H7 (cell line): ENCODE measurements at places on chromosomes 1 and 21. TPM values are rescaled to one million over a fixed set of nuclear protein-coding genes. Genes with fewer than 3 reads are reported as not detected.

The FCRL6 gene
- total RNA-seq, result not detected in 2 replicates

The GNG4 gene
- 31.6 and 39.0 TPM in 2 replicates for total RNA-seq

The ADCY10 gene
- total RNA-seq, result 0.24 and 0.67 TPM in 2 replicates

The SLAMF8 gene
- not detected in 2 replicates for total RNA-seq

The FAM110D gene
- total RNA-seq, result 1.00 and 2.7 TPM in 2 replicates

The BGLAP gene
- 1.4 and 2.7 TPM in 2 replicates for total RNA-seq

The SYCP1 gene
- total RNA-seq, result not detected in 2 replicates

The TTC13 gene
- 7.3 and 10.5 TPM in 2 replicates for total RNA-seq

The RBM11 gene
- total RNA-seq, result 2.2 and 3.3 TPM in 2 replicates

The CLCA4 gene
- not detected in 2 replicates for total RNA-seq

The KIF14 gene
- 16.3 and 26.9 TPM in 2 replicates for total RNA-seq

DNA sequence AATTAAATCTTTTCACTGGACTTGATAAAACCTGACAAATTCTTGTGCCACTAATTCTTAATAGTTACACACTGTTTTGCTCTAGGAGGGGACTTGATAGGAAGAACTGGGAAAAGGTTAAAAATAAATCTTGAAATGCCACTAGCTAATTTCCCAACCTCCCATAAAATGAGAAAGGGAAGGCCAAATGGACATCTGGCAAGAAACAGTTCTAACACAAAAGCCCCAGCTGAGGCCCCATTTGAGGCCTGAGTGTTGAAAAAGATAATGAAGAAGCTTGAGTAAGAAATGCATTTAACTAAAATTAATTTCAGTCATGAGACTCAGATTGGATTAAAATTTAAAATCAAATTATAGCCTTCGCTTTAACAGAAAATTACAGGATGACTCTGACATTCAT is 11.2 kb upstream of the RAP1GAP start:
- DNase-seq, result no peak

DNA sequence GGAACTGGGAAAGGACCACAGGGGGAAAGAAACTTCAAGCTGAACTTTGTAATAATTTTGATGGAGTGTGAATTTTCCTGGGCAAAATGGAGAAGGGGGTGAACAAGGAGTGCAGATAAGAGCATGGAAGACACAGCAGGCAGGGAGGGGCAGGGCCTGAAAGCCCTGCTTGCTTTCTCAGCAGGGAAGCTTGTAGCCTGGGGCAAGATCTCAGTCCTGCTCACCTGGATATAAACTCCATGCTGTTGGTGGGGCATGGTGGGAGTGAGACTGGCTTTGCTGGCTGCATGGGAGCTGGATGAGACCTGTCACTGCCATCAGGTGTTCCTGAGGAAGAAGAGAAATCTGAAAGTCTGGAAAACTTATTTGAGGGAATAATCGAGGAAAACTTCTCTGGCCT is 58.7 kb upstream of the RC3H1 start:
- DNase-seq, result no peak

- no peak for DNase-seq
Measured at GRCh38 chr1:8257621-8258020, 60.3 kb upstream of the SLC45A1 start.

- DNase-seq, result peak; percentile 88
Measured at GRCh38 chr1:156584813-156585212, 5.3 kb downstream of the TTC24 start.

DNA sequence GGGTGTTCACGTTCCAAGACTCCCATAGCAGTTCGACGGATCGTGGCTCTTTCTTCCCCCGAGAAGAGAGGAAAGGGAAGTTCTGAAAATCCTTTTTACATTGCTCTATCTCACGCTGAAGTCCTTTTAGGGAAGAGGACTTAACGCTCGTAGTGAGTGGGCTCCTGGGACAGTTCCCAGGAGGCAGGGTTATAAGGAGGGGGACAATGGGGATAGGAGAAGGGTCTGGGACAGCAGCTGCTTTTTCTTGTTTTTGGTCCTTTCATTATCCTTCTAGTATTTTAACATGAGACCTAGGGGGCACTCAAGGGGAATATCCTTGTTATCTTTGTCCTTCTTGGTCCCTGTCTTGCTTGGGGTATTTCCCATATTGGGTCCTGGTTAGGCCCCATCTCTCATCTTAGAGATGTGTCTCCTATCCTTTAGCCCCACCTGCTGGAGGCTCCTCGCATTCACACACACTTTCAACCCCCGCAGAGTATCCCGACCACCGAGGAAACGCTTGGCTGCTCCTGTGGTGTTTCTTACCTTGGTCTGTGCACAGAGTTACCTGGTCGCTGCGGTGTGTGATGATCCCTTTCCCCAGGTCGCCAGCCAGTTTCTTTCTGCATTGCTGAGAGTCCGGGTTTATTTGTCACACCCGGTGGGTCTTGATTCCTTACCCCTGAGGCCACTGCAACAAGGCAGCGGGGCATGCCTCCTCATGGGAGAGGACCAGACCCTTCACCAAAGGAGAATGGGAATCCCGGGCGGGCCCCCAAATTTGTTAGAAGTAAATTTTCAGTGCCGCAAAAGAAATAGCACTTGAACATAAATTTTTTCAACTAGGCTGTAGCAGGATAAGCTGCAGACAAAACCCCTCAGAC is 29.7 kb downstream of the SCCPDH start:
- peak; percentile 83 for DNase-seq

DNA sequence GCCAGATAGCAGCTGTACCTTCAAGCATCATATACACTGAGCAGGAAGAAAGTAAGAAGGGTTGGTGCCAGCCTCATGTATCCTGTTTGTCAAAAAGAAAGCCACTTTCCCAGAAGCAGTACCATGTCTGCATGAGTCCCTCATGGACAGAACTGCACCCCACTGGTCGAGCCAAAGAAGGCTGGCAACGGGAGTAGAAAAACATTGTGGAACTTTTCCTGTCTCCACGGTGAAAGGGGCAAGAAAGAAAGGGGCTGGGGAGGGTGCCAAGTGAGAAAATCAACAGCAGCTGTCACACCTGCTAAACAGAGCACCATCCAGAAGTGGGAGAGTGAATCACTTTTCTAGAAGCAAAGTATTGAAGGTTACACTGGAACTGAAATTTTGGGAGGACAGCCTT is 621.7 kb downstream of the LMO4 start:
- no peak for DNase-seq

DNA sequence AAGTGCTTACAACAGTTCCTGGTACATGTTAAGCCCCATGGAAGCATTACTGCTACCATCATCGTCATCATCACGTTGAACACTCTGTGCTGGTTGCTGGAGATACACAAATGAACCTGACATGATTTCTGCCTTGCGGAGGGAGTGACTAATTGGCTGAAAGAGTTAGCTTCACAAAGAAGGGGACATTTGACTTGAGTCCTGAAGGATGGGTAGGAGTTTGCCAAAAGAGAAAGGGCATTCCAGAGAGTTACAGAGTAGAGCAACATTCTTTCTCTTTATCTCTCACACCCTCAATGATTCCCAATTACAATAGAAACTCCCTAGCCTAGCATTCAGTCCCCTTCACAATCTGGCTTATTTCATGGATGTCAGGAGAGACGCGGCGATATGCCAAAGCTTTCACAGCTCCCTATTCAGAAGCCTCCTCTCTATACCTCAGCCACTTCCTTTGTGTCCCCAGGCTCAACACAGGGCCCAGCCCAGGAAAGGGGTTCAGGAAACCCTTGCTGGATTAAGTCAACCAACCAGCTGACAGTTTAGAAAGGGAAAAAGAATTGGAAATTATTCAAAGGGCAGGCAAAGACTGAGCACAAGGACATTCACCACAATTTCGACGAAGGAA is 38.0 kb downstream of the SLC1A7 start:
- peak; percentile 38 for DNase-seq

GRCh38 chr1:107457989-107458388 is 317.1 kb downstream of the NTNG1 start:
- DNase-seq, result no peak

GRCh38 chr1:10475510-10475909 is 760 bp downstream of the PEX14 start:
- DNase-seq, result no peak

DNA sequence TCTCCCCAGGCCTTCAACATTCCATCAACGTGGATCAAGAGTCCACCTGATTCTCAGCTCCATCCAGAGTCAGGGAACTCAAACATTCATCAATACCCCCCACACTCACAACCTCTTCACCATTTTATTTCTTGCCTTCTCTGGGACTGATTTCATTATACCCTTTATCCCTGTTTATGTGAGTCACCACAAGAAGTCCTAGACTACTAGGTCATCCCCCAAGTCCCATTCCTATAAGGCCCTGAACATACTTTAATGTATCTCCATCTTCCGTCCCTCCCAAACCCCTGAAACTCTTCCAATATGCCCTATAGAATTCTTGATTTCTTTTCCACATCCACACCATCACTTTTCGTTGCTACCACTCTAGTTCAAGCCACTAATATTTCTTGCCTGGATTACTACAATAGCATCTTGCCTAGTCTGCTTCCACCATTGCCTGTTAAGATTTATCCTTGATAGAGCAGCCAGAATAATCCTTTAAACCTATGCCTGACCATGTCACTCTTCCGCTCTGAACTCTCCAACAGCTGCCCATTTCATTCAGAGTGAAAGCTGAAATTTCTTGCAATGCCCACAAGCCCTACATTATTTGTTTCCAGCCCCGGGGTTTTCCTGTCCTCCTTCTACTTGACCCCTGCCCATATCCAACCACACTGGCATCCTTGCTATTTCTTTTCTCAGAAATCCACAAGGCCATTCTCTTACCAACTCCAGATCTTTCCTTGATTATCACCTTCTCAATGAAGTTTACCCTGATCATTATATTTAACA is 9.4 kb upstream of the SAMD13 start:
- DNase-seq, result no peak

DNA sequence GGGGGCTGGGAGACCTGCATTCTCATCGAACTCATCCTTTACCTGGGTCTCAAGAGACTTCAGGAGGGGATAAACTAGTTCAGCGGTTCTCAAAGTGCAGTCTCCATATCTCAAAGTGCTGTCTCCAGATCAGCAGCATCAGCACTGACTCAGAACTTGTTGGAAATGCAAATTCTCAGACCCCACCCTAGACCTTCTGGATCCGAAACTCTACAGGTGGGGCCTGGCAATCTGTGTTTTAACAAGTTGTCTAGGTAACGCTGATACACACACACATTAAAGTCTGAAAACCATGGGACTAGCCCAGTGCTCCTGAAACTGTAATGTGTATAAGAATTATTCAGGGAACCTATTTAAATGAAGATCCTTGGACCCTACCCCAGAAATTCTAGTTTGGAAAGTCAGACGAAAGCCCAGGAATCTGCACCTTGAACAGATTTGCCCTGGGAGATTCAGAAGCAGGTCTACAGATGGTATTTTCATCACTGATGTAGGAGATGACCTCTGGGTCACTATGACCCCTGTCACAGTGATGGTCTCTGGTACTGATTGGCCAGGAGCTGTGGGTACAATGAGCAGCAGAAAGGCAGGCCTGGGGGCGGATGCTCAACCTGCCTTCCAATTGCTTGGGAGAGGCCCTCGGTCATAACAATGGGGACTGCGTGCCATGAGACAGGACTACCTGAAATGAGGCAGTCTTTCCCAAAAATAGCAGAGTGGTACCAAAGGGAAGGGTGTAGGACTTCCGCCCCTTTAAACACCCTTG is 127.2 kb downstream of the FAM78B start:
- DNase-seq, result no peak

GRCh38 chr1:162070094-162070748 is 730 bp downstream of the NOS1AP start:
- peak; percentile 76 for DNase-seq

- no peak for DNase-seq
Measured at GRCh38 chr21:28932717-28933116, 60.0 kb downstream of the LTN1 start.

- no peak for DNase-seq
Measured at GRCh38 chr1:151513626-151514121, 2.5 kb downstream of the CGN start.

DNA sequence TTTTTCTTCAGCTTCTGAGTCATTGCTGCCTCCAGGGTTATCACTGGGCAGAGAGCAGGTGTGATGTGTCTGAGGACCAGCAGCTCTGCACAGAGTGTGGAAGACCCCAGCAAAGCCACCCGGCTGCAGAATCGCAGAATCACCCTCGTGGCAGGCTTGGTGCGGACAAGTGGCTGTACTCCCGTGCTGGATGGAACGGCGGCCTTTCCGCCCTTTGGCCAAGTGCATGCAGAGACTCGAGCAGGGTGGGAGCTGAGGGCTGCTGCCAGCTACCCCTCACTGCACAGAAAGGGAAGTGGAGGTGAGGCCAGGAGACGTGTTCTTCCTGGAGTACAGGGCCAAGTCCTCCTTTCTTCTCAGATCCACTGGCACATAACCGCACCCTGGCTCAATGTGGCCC is 162.5 kb downstream of the PCBP3 start:
- DNase-seq, result no peak

- no peak for DNase-seq
Measured at GRCh38 chr1:87084244-87084836, 169.9 kb downstream of the HS2ST1 start.

- no peak for DNase-seq
Measured at GRCh38 chr21:35652872-35653271, 407.5 kb downstream of the SETD4 start.

DNA sequence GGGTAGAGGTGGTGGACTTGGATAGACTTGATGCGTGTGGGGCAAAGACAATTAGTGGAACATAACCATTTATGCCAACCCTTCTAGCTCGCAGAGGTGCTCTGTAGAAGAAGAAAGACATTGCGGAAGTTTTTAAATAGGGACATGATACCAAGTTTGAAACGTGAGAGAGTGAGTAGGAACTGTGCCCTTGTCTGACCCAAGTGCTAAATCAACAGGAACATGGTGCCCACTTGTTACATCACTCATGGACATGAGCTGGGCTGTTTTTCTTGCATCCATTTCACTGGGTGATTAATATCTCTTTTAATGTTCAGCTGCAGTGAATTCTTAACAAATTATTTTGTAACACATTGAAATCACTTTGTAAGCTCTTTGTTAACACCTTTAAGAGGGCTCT is 408.1 kb upstream of the VAMP3 start:
- DNase-seq, result no peak

- no peak for DNase-seq
Measured at GRCh38 chr1:159091607-159092031, 15.1 kb upstream of the AIM2 start.

- no peak for DNase-seq
Measured at GRCh38 chr1:23029337-23029736, 10.1 kb downstream of the KDM1A start.

GRCh38 chr1:24991697-24992096 is 61.6 kb upstream of the RUNX3 start:
- DNase-seq, result no peak

- peak; percentile 35 for DNase-seq
Measured at GRCh38 chr1:47183308-47184089, 6.3 kb downstream of the PDZK1IP1 start.

- no peak for DNase-seq
Measured at GRCh38 chr1:83769072-83769471, 229.9 kb downstream of the TTLL7 start.

- peak; percentile 57 for DNase-seq
Measured at GRCh38 chr1:34113362-34113761, 51.7 kb downstream of the CSMD2 start.

DNA sequence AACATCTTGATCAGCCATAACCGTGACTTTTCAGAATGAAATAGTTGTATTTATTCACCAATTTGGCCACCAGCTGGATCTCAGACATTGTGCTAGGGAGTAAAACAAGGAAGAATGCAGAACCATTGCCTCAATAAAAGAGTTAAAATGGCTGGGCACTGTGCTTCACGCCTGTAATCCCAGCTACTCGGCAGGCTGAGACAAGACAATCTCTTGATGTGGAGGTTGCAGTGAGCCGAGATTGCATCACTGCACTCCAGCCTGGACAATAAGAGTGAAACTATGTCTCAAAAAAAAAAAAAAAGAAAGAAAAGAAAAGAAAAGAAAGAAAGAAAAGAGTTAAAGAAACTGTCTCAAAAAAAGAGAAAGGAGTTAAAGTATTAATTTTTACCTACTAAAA is 199.5 kb downstream of the TPR start:
- DNase-seq, result no peak
